ENCODE measurements at places on chromosomes 2 and 18.

GRCh38 chr2:128490321-128490720, 171.7 kb upstream of the HS6ST1 start:
- no peak for DNase-seq

- DNase-seq: no peak
Observed at GRCh38 chr18:35506024-35506712, 8.4 kb upstream of the INO80C start.

DNA sequence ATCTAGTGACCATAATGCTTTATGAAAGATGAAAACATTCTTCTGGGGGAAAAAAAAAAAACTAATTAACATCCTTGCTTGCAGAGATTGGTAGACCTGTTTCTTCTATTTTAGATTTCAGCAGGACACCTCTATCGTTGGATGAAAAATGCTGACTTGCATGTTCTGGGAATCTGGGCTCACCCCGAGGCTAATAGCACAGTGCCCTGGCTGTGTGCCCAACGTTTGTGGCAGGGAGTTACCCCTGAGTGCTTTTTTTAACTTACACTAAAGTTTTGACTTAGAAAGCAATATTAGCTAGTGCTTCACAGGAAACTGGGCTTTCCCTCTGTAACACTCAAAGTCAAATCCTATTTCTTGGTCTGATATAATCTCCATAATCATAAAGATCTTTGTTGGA, 233.2 kb downstream of the SLC8A1 start:
- DNase-seq: no peak

DNA sequence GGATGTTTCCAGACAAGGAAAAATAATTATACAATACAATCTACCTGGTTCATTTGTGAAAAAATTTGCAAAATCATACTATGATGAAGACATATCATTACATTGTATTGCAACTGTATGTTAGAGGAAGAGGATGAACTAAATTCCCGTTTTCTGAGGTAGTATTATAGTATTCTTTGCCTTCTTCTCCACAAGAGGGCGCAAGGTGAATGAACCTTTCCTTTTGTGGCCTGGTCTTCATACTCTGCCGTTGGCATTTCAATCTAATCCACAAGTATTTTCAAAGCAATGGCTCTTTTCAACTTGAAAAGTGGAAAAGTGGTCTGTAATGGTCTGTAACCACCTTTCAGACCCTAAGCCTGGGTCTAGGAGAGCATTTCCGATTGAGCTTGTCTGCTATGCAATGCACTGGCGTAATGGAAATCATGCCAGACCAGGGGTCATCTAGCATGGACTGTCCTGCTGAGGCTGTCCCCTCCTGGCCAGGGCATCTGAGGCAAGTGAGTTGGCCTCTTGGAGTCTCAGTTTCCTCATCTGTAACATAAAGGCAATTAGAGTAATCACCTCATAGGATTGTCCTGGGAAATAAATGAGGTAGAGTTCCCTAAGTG, 30.8 kb upstream of the ZNF396 start:
- DNase-seq: no peak

DNA sequence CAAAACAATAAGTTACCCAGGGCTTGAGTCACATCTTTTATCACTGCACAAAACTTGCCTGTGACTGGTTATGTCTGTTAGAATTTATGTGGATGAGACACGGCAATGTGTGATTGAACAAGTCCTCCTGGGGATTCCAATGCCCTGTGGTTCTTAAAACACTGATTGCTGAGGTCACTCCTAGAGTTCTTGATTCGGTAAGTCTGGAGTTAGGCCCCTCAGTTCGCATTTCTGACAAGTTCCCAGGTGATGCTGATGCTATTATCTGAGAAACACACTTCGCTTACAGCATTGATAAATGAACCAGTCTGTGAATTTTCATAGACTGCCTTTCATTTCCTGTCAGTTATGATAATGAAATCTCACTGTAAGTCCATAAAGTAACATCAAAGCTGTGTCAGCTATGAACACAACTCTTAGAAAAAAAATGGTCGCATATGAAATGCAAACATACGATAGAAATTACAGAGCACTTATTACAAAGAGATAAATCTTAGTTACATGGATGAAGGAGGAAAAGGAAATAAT, 214.0 kb downstream of the DLGAP1 start:
- no peak for DNase-seq

- no peak for DNase-seq
Observed at GRCh38 chr18:23990474-23991410, 23.8 kb upstream of the TTC39C start.

- DNase-seq: no peak
Observed at GRCh38 chr2:7007846-7008741, 90.9 kb downstream of the RNF144A start.

- DNase-seq: no peak
Observed at GRCh38 chr2:109300582-109300981, 171.6 kb downstream of the SH3RF3 start.

- DNase-seq: no peak
Observed at GRCh38 chr2:121196132-121196848, 88.7 kb downstream of the TFCP2L1 start.

GRCh38 chr2:80322311-80322920, 17.9 kb upstream of the LRRTM1 start:
- DNase-seq: no peak

- no peak for DNase-seq
Observed at GRCh38 chr2:111054791-111055691, 65.7 kb upstream of the BCL2L11 start.
